Umbilical cord (tissue), 2 donors: ENCODE measurements at places on chromosomes 13 and 19. TPM values are rescaled to one million over a fixed set of nuclear protein-coding genes. Genes with fewer than 3 reads are reported as not detected.

The SIX5 gene
- 18.8 TPM for total RNA-seq

The CAPS gene
- 30.8 TPM for total RNA-seq

The PTPRH gene
- 0.24 TPM for total RNA-seq

The A1BG gene
- total RNA-seq = 4.1 TPM

The MAP4K1 gene
- 0.96 TPM for total RNA-seq

The NUP62 gene
- total RNA-seq = 15.4 TPM

The UBL3 gene
- 52.2 TPM for total RNA-seq
